Stimulated activated CD8-positive, alpha-beta memory T cell treated with anti-CD3 and anti-CD28 coated beads, Interleukin-4, amount 100 ng/mL, for 1 hour (primary cell): ENCODE measurements at places on chromosomes 6 and 20.

GRCh38 chr6:75450903-75451302 is 42.7 kb downstream of the FILIP1 start:
- DNase-seq: no peak

DNA sequence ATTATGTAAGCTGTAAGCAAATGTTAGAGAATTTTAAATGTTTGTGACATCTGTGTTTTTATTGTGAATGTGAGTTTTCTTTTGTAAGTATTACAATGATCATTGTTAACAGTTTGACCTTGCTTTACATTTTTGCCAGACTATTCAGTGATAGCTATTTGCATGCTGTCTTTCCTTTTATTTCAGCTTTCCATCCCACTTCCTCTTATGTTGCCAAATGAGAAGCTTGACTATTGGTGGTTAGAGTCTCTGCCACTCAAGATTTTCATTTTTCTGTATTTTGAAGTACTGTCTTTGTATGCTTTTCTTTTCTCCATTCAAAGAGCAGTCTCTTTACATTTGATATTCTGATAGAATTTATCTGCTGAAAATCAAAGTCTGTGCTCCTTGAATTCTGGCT is 104.1 kb downstream of the PRIM2 start:
- DNase-seq: no peak

- no peak for DNase-seq
These were observed 276.6 kb upstream of the BMP2 start for GRCh38 chr20:6490849-6491248.

- no peak for DNase-seq
These were observed 151.4 kb upstream of the LAMA2 start for GRCh38 chr6:128731249-128732165.

DNA sequence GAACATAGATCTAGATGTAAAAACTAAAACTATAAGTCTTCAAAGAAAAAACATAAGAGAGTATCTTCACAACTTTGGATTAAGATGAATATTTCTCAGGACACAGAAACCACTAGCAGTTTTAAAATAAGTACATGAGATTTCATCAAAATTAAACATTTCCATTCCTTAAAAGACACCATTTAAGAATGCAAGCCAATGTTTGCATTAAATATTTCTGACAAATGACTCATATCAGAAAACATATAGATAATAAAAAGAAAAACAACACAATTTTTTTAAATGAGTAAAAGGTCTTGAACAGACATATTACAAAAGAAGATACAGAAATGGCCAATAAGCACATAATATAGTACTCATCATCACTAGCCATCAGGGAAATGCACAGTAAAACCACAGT is 59.7 kb downstream of the COL21A1 start:
- no peak for DNase-seq

DNA sequence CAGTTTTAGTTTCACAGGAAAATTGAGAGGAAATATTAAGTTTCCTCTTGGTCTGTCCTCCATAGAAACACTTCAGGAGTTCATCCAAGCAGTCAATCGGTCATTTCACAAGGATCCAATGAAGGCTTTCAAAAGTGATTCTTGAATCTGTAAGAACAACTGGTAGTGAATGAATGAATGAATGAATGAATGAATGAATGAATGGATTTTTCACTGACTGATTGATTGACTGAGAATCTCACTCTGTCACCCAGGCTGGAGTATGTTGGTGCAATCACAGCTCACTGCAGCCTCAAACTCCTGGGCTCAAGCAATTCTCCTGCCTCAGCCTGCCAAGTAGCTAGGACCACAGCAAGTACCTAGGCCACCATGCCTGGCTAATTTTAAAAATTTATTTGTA is 39.4 kb upstream of the TAF8 start:
- DNase-seq: no peak

GRCh38 chr20:36035745-36036144 is 67.4 kb downstream of the CNBD2 start:
- no peak for DNase-seq

DNA sequence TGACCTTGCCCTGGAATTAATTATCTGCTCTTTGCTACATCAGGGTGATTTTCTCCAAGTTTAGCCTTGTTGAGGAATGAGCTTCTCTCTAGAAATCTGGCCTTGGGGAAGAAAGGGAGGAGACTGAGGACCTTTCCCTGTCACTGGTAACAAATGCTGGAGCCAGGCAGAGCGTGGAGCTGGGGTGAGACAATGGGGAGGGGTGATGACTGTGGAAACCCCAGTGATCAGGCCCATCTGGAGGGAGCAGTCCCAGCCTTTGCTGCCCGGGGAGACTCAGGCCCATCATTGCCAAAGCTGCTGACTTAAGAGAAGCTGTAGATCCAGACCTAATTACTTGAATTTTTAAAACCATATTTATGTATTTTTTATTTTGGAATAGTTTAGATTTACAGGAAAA is 31.3 kb downstream of the BCAS4 start:
- DNase-seq: no peak
